ENCODE measurements at places on chromosomes 16 and 17.

DNA sequence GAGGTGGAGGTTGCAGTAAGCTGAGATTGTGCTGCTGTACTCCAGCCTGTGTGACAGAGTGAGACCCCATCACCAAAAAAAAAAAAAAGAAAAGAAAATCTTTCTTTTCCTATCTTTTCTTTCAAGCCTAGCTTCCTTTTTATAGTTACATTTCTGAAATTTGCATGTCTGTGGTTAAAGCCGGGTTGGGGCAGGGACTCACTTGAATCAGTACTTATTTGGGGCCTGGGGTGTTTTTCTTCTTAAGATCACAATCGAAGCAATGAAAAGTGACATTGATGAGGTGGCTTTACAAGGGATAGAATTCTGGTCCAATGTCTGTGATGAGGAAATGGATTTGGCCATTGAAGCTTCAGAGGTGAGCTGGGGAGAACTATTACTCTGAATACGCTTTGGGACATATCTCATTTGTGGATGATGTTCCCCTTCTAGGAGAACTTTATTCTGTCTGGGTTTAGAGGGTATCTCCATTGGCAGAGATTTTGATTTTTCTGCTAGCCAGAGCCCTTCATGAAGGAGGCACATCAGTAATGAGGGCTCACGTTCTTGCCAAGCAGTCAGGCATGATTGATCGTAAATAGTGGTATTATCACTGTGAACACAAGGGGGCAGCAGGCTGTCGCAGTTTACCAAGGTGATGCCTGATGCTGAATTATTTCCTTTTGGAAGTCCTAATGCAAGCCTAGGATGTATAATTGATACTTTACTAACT, 14.3 kb downstream of the KPNB1 start:
- DNase-seq: peak; percentile 27

DNA sequence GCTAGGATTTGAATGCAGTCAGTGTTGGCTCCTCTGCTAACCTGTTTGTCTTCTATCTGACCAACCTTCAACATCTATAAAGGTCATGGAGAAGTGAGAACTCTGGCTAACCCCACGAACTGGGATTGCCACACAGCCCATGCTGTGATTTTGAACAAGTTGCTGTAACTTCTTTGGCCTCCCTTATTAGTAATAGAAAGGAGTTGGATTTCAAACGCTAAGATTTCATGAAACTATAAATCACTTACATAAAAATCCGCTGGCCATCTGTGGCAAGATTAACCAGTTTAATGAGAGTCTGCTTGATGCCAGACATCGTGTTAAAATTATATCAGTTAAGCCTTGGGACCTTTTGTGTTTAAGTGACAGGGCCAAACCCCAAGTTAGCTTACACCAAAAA, 53.4 kb downstream of the HSD17B2 start:
- DNase-seq: no peak

DNA sequence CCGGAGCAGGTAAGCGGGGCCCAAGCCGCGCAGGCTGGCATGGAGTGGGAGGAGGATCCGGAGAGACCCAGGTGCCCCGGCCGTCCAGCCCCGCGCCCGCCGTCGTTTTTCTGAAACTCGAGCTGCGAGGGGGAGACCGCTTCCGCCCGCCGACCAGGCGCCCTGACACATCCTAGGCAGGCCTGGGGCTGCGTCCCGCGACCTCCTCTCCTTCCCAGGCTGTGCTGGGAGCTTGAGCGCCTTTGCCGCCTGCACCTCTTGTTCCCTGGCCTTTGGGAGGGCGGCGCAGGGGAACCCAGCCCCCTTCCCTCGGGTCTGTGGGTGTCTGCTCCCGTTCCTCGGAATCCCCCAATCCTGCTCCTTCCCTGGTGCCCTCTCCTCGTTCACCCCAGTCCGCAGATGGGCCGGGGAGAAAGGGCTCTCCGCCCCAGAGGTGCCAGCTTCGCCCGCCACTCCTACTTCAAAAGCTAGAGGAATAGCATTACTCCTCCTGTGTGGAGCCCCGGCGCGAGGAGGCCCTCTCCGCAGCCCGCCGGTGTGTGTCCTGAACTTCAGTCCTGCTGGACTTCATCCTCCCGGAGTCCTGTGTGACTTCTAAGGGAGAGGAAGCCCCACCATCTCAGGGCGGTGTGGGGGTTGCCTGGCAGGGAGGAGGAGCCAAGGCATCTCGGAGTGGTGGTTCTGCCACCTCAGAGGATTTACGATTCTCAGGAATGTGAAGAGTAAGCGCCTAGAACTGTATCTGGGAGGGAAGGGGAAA, 1.0 kb downstream of the NHERF1 start:
- DNase-seq: no peak

DNA sequence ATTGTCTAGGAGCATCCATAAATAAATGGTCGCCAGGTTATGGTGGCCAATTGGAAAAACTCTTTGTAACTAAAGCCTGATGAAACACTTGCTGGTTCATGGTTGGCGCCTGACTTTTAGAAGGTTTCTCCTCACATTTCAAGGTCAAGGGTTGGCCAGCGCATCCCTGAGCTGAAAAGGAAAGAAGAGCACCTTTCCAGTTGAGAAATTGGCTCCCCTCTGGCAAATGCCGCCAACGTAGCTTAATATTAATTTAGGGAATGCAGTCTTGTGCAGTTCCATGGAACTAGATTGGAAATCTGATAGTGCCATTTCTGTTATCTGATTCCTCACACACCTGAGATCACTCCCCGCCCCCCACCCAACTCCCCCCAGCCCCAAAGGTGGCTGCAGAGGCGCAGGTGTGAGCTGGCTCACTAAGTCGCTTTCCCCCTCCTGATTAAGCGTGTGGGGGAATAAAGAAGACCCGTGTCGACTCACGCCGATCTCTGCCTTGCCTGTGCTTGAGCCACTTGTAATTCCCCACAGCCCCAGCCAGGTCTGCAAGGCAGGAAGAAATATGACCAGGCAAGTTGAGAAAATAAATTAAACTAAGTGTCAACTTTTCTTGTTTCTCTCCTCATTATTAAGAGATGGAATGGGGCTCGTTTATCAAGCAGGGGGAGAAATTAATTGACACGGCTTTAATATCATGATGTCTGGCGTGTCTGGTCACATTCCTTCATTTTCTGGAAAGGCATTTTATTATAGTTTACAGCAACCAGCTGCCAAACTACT, 157.7 kb downstream of the CCDC182 start:
- no peak for DNase-seq

DNA sequence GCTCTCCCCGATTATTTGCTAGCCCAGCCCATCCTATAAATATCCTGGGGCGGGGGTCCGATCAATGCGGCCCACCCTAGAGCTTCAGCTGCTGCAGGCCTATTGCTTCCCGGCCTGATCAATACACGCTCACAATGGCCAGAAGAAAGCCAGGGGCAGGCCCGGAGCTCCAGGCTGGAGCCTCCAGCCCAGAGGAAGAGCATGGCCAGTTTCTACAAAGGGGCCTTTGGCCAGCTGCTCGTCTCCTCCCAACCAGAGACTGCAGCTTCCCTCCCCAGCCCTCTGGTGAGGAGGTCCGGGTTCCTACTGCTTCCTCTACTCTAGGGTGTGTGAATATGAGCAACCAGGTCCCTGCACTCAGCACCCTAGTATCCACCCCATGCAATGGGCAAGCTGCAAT, 36.7 kb downstream of the SALL1 start:
- DNase-seq: no peak

DNA sequence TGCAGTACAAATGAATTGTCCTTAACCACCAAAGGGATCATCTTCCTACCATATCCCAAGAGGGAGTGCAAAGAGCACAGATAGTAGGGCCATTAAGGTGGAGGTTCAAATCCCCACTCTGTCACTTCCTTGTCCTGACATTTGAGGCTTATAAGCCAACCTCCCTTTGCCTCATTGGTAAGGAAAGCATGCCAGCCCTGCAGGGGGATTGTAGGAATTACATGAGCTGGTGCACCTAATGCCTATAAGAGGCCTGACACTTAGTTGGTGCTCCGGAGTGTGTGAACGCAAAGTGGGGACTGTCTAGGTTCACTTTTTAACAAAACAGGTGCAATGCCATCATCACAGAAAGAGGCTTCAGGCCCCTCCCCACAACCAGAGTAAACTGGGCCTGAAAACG, 374.4 kb downstream of the SNX29 start:
- no peak for DNase-seq

- no peak for DNase-seq
Observed at GRCh38 chr16:46746821-46747776, 1.0 kb downstream of the MYLK3 start.

GRCh38 chr16:54431041-54431996, 144.7 kb upstream of the IRX3 start:
- no peak for DNase-seq

GRCh38 chr17:4007346-4008081, 43.3 kb upstream of the ATP2A3 start:
- no peak for DNase-seq

- DNase-seq: no peak
Observed at GRCh38 chr17:3904501-3904900, 11.6 kb upstream of the CAMKK1 start.

DNA sequence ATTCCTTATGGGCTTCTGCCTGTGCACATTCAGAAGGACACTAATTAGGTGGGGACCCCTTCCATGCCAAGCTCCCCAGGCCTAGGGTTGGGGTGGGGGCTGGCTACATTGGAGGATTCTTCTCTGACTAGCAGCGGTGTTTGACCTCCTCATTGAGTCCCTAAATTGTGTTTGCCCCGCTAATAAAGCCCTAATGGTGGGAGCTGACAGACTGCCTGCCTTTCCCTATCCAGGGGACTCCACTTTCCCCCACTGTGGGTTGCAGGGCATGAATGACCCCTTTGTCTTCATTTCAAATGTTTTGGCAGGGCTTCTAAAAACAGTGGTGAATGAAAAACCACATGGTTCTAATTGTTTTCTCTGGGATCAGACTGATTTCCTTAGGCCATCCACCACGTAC, 476.8 kb upstream of the CDH11 start:
- DNase-seq: no peak

Data from stimulated activated CD8-positive, alpha-beta memory T cell treated with anti-CD3 and anti-CD28 coated beads, Interleukin-2, amount 100 ng/mL, for 48 hours (primary cell).